ENCODE measurements at places on chromosomes 11 and 22. TPM values are rescaled to one million over a fixed set of nuclear protein-coding genes. Genes with fewer than 3 reads are reported as not detected.

GRCh38 chr11:111414936-111415335 is 35.9 kb upstream of the POU2AF1 start:
- peaks cover 3% of the 10 kb centered on the region for H3K4me1 ChIP-seq
- H3K36me3 ChIP-seq, result no peaks in the 10 kb centered on the region
- DNase-seq, result no peak
- no peaks in the 10 kb centered on the region for H3K27me3 ChIP-seq

GRCh38 chr11:20518323-20518834 is 81.0 kb upstream of the SLC6A5 start:
- peaks cover 4% of the 10 kb centered on the region for H3K4me1 ChIP-seq
- H3K27me3 ChIP-seq, result no peaks in the 10 kb centered on the region
- H3K4me3 ChIP-seq, result no peak overlapping the region
- no peaks in the 10 kb centered on the region for H3K36me3 ChIP-seq
- DNase-seq, result no peak
- H3K27ac ChIP-seq, result peak overlapping the region; percentile 5

GRCh38 chr11:72430741-72431570 is 3.4 kb downstream of the CLPB start:
- no peak for DNase-seq
- no peak overlapping the region for H3K4me3 ChIP-seq
- H3K4me1 ChIP-seq, result peaks cover 10% of the 10 kb centered on the region
- no peak overlapping the region for H3K27ac ChIP-seq
- peaks cover 1% of the 10 kb centered on the region for H3K36me3 ChIP-seq

GRCh38 chr22:49929994-49930575 is 11.7 kb downstream of the CRELD2 start:
- peaks cover 9% of the 10 kb centered on the region for H3K4me1 ChIP-seq
- peaks cover 2% of the 10 kb centered on the region for H3K36me3 ChIP-seq
- no peaks in the 10 kb centered on the region for H3K27me3 ChIP-seq
- H3K4me3 ChIP-seq, result no peak overlapping the region
- DNase-seq, result no peak
- H3K27ac ChIP-seq, result no peak overlapping the region

DNA sequence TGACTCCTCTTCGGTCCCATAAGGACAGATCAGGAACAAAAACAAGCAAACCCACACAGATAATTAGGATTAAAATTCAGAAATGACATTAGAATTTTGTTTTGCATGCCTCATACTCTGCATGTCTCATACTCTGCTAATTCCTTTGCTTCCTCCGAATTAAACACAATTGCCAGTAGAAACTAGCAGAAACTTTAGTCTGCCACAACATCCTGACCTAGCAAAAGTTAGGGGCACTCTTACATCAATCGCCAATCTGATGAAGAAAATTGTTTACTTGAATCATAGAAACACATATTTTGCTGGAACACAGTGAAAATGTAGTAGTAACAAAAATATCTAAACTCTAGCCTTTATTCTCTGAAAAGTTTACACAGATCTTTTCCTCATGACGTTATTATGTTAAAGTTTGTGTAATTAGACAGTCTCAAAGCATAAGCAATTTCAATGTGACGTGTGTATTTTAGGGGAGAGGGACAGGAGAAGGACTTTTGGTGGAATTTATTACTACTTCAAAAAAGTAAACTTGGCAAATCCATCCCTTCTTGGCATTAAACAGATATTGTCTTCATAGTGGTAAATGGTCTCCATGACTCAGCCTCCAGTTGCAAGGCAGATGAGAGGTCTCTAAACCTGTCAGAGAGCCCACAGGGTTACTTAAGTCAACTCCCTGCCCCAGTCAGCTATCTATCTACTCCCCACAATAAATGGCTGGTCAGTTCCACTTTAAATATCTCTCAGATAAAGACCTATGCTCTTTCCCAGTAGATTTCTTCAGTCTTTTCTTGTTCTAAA is 249.8 kb upstream of the UBASH3B start:
- no peaks in the 10 kb centered on the region for H3K27me3 ChIP-seq
- H3K4me1 ChIP-seq, result no peaks in the 10 kb centered on the region
- H3K4me3 ChIP-seq, result no peak overlapping the region
- H3K27ac ChIP-seq, result no peak overlapping the region

- H3K4me3 ChIP-seq, result no peak overlapping the region
- DNase-seq, result no peak
- H3K27ac ChIP-seq, result peak overlapping the region; percentile 23
- no peaks in the 10 kb centered on the region for H3K27me3 ChIP-seq
- peaks cover 10% of the 10 kb centered on the region for H3K4me1 ChIP-seq
Measured at GRCh38 chr11:78886616-78887015, 312.0 kb upstream of the NARS2 start.

- no peak overlapping the region for H3K4me3 ChIP-seq
- no peak overlapping the region for H3K27ac ChIP-seq
- no peaks in the 10 kb centered on the region for H3K36me3 ChIP-seq
- H3K27me3 ChIP-seq, result no peaks in the 10 kb centered on the region
Measured at GRCh38 chr11:13883042-13883441, 79.5 kb upstream of the SPON1 start.

GRCh38 chr11:6095798-6096197 is 11.7 kb upstream of the OR56B4 start:
- H3K4me1 ChIP-seq, result no peaks in the 10 kb centered on the region
- DNase-seq, result no peak
- H3K27ac ChIP-seq, result no peak overlapping the region

DNA sequence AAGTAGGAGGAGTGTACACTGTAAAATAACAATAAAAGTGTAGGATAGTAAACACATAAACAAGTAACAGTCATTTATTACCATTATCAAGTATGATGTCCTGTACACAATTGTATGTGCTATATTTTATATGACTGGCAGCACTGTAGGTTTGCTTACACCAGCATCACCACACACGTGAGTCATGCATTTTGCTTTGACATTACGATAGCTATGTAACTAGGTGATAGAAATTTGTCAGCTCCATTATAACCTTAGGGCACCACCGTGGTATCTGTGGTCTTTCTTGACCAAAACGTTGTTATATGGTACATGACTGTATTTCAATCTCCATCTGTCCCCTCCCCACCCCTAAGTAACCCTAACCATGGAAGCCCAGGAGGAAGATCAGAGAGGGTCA is 1.1 kb downstream of the DNAL4 start:
- peaks cover 5% of the 10 kb centered on the region for H3K36me3 ChIP-seq
- H3K27me3 ChIP-seq, result no peaks in the 10 kb centered on the region
- peaks cover 2% of the 10 kb centered on the region for H3K4me1 ChIP-seq
- no peak overlapping the region for H3K27ac ChIP-seq
- no peak overlapping the region for H3K4me3 ChIP-seq

- no peak overlapping the region for H3K27ac ChIP-seq
- H3K27me3 ChIP-seq, result no peaks in the 10 kb centered on the region
- DNase-seq, result no peak
- H3K4me1 ChIP-seq, result peaks cover 14% of the 10 kb centered on the region
Measured at GRCh38 chr11:116994195-116994594, 104.0 kb downstream of the SIK3 start.

GRCh38 chr11:26994631-26995095 is 751 bp downstream of the FIBIN start:
- H3K4me3 ChIP-seq, result peak overlapping the region; percentile 81
- H3K27me3 ChIP-seq, result no peaks in the 10 kb centered on the region
- peaks cover 20% of the 10 kb centered on the region for H3K4me1 ChIP-seq
- DNase-seq, result no peak
- no peaks in the 10 kb centered on the region for H3K36me3 ChIP-seq
- H3K27ac ChIP-seq, result no peak overlapping the region

DNA sequence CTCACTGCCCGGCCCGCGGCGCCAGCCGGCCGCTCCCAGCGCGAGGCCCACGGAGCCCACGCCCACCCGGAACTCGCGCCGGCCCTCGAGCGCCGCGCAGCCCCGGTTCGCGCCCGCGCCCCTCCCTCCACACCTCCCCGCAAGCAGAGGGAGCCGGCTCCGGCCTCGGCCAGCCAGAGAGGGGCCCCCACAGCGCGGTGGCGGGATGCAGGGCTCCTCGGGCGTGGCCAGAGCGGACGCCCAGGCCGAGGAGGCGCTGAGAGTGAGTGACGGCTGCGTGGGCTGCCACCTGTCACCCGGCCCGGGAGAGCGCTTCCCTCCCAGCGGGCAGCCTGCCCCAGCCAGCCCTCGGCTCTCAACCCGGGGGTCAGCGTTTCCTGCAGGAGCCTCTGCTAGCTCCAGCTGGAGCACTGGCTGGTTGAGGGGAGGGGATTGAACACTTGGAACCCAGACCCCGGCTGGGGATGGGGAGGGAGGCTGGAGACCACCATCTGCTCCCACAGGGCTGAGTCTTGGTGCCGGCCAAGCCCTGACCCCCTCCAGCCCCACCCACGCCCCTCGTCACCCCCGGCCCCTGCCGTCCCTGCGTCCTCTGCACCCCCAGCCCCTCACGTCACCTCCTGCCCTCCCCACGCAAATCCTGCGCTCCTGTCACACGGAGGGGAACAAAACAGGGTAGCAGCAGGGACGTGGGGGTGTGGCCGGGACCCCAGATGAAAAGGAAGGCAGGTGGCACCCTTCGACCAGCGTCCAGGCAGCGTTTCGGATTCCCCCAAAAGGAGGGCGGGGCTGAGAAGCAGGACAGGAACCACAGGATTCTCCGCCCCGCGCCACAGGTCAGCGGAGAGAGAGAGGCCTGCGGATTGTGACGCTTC is 157.0 kb downstream of the BRD1 start:
- H3K4me1 ChIP-seq, result no peaks in the 10 kb centered on the region
- H3K36me3 ChIP-seq, result no peaks in the 10 kb centered on the region
- H3K27me3 ChIP-seq, result peaks cover 3% of the 10 kb centered on the region
- H3K4me3 ChIP-seq, result peak overlapping the region; percentile 26
- DNase-seq, result no peak

DNA sequence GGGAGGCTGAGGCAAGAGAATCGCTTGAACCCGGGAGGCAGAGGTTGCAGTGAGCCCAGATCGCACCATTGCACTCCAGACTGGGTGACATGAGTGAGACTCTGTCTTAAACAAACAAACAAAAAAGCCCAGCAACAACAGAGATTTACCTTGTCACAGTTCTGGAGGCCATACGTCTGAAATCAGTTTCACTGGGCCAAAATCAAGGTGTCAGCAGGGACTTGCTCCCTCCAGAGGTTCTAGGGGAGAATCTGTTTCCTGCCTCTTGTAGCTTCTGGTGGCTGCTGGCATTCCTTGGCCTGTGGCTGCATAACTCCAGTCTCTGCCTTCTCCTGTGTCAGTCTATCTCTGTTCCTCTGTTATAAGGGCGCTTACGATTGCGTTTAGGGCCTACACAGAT is 1.5 kb downstream of the DDX10 start:
- no peak overlapping the region for H3K4me3 ChIP-seq
- no peaks in the 10 kb centered on the region for H3K36me3 ChIP-seq
- peaks cover 6% of the 10 kb centered on the region for H3K4me1 ChIP-seq
- H3K27ac ChIP-seq, result no peak overlapping the region

DNA sequence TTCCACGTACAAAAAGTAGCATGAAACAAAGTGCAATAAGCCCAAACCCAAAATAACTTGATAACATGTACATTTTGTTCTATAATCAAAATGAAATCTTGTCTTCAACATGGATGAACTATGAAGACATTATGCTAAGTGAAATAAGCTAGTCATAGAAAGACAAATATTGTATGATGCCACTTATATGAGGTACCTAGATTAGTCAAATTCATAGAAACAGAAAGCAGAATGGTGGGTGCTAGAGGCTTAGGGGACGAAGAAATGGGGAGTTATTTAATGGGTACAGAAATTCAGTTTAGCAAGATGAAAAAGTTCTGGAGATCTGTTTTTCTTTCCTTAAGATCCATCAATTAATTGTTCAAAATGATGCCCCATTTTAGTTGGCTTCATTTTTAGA is 7.5 kb downstream of the PGM2L1 start:
- no peak for DNase-seq
- no peak overlapping the region for H3K27ac ChIP-seq
- no peaks in the 10 kb centered on the region for H3K4me1 ChIP-seq
- H3K36me3 ChIP-seq, result no peaks in the 10 kb centered on the region
- no peaks in the 10 kb centered on the region for H3K27me3 ChIP-seq

GRCh38 chr11:46534711-46535110 is 59.1 kb downstream of the AMBRA1 start:
- H3K4me1 ChIP-seq, result no peaks in the 10 kb centered on the region
- H3K4me3 ChIP-seq, result no peak overlapping the region
- no peak overlapping the region for H3K27ac ChIP-seq
- no peaks in the 10 kb centered on the region for H3K36me3 ChIP-seq

GRCh38 chr22:36904260-36904880 is 9.1 kb upstream of the CSF2RB start:
- no peaks in the 10 kb centered on the region for H3K4me1 ChIP-seq
- no peak overlapping the region for H3K27ac ChIP-seq
- no peak overlapping the region for H3K4me3 ChIP-seq
- H3K27me3 ChIP-seq, result peaks cover 2% of the 10 kb centered on the region
- H3K36me3 ChIP-seq, result no peaks in the 10 kb centered on the region

DNA sequence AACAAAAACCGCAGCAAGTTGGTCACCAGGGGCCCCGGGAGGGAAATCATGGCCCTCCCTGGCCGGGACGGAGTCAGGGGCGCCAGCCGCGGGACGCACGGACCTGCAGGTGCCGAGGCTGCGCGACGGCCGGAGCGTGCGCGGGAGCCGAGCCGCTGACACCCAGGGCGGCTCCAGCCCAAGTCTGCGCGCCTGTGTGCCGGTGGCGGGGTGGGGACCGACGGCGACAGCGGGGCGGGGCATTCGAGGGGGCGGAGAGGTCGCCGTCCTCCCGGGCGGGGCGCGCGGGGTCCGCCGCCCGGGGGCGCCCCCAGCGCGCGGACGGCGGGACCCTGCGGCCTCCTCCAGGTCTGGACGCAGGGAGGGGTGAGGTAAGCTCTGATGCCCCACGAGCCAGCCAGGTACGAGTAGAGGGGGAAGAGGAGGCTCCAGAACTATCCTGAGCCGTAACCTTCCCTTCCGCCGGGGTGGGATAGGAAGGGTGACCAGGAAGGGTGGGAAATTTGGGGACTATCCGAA is at the start of gene ESAM:
ESAM (minus strand) TSS at position 186 of the 519 bp plus-strand sequence; CDS start at position 50, 136 bp downstream.
- H3K4me1 ChIP-seq, result peaks cover 18% of the 10 kb centered on the region
- peaks cover 1% of the 10 kb centered on the region for H3K36me3 ChIP-seq
- peak within 1 kb of the TSS; percentile 42 for H3K4me3 ChIP-seq

DNA sequence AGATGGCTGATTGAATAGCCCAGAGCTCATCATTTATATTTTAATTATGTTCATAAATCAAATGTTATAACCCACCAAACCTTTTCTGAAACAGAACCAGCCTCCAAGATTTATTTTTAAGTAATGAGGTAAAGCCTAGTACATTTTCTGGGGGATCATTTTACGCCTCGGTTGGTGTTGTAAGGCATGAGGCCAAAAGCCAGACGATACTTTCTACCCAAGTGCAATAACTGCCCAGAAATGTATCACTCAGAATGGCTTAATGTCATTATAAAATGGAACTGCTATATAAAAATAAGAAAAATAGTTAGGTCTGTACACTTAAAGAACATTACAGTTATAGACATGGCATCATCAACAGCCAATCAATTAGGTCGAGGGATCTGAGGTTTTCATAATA is 283.3 kb downstream of the CADM1 start:
- no peaks in the 10 kb centered on the region for H3K4me1 ChIP-seq
- no peak for DNase-seq
- H3K4me3 ChIP-seq, result no peak overlapping the region
- H3K36me3 ChIP-seq, result peaks cover 21% of the 10 kb centered on the region
- H3K27ac ChIP-seq, result no peak overlapping the region

The CCDC157 gene
- 1.3 TPM for total RNA-seq

The CTSW gene
- total RNA-seq, result 1.3 TPM

The TCN1 gene
- 4.7 TPM for total RNA-seq
